Esophagus muscularis mucosa (tissue), 4 donors: ENCODE measurements at places on chromosomes 11 and 22. TPM values are rescaled to one million over a fixed set of nuclear protein-coding genes. Genes with fewer than 3 reads are reported as not detected.

GRCh38 chr11:117796872-117797529 lies at the start of gene DSCAML1:
TSS of gene DSCAML1 (minus strand) at chr11:117797216. CDS start at chr11:117797079, 137 bp downstream.
- H3K27ac ChIP-seq: no peak within 1 kb of the TSS
- no peaks in the 10 kb centered on the region for H3K27me3 ChIP-seq
- no peaks in the 10 kb centered on the region for H3K36me3 ChIP-seq

DNA sequence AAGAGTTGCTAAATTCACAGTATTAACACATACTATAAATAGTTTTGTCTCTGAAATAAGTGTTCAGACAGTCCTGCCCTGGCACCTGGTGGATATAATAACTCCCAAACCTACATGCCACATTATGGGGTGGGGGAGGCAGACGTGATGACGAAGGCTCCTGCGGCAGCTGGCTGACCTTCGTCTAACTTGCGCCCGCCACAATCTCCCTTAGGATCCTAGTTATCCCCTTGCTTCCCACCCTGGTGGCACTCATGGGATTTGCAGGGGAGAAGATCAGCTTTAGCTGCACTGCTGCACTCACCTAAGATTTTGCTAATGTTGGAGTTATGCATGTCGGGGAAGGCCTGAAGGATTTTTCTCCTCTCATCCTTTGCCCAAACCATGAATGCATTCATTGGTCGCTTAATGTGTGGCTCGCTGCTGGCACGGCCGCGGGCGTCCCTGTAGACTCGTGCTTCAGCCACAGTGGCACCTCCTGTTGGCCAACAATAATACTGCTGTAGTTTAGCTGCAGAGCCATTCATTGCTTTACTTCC lies 367.6 kb downstream of the SOX6 start:
- no peak overlapping the region for H3K27ac ChIP-seq
- peaks cover 10% of the 10 kb centered on the region for H3K4me1 ChIP-seq
- DNase-seq: no peak
- H3K4me3 ChIP-seq: no peak overlapping the region

GRCh38 chr11:131195661-131196517 lies 174.5 kb upstream of the NTM start:
- peak overlapping the region; percentile 38 for H3K4me3 ChIP-seq
- H3K36me3 ChIP-seq: no peaks in the 10 kb centered on the region
- H3K4me1 ChIP-seq: peaks cover 20% of the 10 kb centered on the region
- H3K27me3 ChIP-seq: no peaks in the 10 kb centered on the region
- DNase-seq: no peak
- H3K27ac ChIP-seq: no peak overlapping the region

GRCh38 chr11:10326012-10326964 lies 21.4 kb downstream of the ADM start:
- peaks cover 80% of the 10 kb centered on the region for H3K4me1 ChIP-seq
- no peaks in the 10 kb centered on the region for H3K36me3 ChIP-seq
- peak overlapping the region; percentile 78 for H3K27ac ChIP-seq

DNA sequence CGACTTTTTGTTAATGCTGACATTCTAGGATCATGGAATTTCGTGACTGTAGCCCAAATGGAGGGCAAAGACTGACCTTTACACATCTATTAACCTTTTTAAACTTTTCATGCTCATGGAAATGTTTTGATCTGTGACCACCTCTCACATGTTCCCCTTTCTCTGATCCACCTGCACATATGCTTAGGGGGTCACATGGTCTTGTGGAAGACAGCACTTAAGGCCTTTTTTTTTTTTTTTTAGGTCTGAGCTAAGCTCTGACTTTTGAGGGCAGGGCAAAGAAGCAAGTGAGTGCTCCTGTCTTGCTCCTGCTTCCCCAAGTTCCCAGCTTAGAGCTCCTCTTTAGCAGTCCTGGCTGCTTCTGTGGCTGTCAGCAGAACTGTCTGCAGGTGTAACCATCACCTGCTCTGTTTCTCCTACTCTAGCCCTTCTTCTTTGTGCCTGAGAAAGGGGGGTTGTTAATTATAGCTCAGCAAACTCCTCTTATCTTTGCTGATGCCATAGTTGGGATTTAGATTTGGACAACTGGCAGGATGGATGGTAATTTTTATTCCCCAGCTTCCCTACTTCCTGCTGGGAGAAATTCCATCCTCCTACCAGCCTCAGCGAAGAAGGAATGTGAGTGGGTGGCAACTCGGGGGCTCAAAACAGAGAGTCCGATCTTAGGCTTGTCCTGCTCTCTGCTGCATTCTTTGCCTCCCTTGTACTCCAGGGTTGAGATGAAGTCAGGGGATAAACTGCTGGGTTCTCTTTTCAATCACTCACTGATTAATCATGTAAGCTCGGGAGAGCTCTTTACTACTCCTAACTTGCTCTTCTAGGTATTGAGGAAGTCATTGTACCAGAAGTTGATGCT lies 64.4 kb downstream of the GRAMD1B start:
- no peaks in the 10 kb centered on the region for H3K4me1 ChIP-seq
- no peaks in the 10 kb centered on the region for H3K36me3 ChIP-seq
- H3K27me3 ChIP-seq: no peaks in the 10 kb centered on the region
- H3K4me3 ChIP-seq: no peak overlapping the region
- no peak overlapping the region for H3K27ac ChIP-seq
- no peak for DNase-seq

The METTL15 gene
- 9.5 TPM for total RNA-seq

The LRRN4CL gene
- 40.0 TPM for total RNA-seq

The AIFM3 gene
- 1.7 TPM for total RNA-seq
